ENCODE measurements at places on chromosomes 16 and 17.
A peak's percentile ranks its signal among the peaks of the same experiment; 100 is the strongest.

DNA sequence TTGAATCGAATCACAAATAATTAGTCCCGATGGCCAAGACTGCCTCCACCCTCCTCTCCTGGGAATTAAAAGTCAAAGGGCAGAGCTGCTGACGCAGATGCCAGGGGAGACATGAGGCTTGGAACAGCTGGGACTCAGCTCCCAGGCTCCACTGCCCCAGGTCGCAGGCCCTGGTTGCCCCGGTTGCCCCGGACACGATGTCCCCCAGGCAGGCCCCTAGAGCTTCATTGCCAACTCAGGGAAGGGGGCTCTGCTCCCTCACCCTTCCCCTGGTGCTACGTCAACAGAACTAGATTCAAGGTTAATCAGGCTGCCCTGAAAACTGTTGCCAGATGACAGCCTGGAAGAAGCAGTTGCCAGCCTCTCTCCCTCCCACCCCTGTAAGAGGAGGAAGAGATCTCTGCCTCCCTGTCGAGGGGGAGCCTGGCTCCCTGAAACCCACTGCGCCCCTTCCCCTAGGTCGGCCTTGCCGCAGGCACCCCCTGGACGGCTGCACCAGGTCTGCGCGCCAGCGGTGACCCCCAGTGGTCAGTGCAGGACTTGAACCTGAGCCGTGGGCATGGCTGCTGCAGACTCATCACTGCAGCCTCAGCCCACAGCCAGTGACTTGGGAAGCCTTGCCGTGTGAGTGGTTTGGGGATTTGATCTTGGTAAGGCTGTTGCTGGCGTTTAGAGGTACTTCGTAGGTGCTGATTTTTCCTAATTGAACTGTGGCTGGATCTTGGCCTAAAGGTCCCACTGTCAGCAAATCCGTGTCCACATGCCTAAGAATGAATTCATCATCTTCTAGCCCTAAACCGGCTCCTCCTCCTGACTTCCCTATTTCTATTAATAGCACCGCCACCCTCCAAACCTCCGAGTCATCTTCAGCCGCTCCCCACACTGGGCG, 84.1 kb upstream of the TOB1 start:
- peak; percentile 90 for DNase-seq

GRCh38 chr16:54052271-54052670, 234.3 kb downstream of the IRX3 start:
- DNase-seq = no peak

- peak; percentile 91 for DNase-seq
Measured at GRCh38 chr17:56141046-56141839, 12.0 kb upstream of the ANKFN1 start.

DNA sequence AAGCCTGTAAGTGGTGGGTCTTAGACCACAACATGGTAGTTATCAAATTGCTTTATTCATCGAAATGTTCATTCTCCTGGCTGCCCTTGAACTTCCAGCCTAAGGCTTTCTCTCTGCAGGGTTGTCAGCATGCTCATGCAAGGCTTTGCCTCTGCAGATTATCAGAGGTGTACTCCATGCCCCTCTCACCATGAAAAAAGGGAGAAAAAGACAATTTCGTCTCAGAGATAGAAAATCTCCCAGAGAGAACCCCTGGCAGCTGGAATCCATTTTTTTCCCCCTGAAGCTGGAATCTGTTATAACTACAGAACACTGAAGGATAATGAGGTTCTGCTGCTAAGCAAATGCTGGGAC, 33.9 kb upstream of the METTL9 start:
- no peak for DNase-seq

DNA sequence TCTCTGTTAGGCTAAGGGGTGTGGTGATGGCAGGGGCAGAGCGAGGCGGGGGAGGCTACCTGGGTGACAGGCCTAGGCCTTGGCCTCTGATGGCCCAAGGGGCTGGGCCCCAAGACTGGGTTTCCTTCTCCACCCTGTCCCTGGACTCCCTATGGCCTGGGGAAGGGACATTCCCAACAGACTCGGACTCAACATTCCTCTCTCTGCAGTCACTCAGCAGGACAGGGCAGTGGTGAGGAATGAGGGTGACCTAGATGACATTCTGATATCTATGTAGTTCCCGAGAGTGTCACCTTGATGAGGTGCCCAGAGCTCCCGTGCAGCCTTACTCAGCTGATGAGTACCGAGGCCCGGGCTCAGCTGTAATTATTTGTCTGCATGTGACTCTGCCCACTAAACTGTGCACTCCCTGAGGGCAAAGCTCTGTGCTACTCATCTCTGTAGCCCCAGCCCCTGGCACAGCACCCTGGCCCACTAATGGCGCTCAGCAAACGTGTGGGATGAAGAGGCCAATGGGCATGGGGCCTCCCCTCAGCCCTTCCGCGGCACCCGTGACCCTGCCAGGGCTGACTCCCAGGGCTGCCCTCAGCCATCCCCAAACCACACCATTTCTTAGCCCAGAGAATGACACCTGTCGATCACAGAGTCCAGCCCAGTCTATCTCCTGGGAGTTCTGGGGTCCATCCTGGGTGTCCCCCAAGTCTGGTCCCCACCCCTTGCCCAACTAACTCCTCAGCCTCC, 2.2 kb downstream of the PLCD3 start:
- DNase-seq = no peak

DNA sequence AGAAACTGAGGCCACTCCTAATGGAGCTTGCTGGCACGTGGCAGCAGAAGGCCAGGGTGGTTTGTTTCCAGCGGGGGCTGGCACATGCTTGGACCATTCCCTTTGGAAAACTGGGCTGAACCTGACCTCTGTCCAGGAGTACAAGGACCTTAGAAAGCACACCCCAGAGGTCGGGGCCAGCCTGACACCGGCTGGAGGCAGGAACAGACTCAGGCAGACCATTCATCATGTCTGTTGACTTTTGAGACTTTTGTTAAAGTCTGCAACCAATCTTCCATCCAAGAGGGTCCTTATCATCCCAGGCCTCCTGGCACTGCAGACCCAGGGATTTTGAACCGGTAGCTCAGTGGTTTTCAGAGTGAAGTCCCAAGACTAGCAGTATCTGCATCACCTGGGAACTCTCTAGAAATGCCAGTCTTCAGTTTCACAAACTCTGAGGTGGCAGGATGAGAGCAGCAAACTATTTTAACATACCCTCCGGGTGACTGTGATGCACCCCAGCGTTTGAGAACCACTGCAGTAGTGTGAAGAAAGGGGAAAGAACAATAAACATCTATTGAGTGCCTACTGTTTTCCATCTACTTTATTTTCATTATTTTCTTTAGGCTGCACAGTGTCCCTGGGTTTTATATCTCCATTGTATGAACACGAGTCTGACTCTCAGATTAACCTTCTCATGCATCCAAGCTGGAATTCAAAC, 145.3 kb upstream of the PLCG2 start:
- DNase-seq = no peak

DNA sequence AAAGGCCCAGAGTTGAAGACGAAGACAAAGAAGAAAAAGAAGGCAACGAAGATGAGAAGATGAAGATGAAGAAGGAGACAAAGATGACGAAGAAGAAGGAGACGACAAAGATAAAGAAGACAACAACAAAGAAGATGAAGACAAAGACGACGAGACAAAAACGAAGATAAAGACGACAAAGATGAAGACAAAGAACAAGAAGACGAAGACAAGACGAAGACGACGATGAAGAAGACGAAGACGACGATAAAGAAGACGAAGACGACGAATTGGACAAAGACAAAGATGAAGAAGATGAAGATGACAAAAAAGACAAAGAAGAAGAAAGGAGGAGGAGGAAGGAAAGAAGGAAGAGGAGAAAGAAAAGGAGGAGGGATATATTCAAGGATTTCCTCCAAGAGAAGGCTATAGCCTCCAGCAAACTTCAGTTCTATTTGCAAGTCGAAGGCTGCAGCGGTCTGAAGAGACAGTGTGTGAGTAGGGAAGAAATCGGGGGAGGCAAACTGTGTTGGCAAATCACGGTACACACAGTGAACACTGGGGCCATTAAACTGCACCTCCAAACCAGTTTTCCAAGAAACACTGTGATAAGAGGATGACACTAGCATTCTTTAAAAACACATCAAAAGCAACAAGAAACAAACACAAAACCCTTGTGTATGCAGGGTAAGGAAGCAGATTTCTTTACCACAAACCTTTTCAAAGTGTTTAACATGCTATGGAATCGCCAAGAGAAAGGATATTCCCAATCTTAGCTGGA, 40.5 kb downstream of the MARF1 start:
- DNase-seq = no peak

GRCh38 chr17:7004398-7005253, 7.8 kb upstream of the RNASEK start:
- peak; percentile 61 for DNase-seq

DNA sequence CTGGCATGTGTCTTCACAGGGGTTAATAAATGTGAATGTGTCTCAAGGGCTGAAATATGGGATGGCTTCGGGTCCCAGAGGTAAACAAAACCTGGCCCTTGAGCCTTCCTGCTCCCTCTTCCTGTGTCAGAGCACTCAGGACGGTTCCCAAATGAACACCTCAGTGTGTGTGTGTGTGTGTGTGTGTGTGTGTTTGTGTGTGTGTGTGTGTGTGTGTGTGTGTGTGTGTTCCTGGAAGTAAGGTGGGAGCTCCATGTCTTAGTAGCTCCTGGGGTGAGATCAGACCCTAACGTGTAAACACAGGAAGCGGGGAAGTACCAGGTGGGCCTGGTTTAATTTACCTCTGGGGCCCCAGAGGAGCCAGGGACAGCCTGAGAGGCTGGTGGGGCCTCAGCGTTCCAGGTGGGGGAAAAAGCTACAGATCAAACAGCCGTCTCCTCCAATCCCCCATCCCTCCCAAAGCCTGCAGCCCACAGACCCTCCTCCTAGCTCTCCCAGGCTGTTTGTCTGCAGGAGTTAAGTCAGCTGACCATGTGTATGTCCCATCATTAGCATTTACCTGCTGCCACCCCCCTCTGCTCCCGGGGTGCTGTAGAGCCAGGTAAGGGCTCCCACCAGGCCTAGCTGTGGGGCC, 6.1 kb downstream of the KIF19 start:
- DNase-seq = no peak

GRCh38 chr16:83813823-83814658, 6.3 kb downstream of the HSBP1 start:
- DNase-seq = peak; percentile 74

DNA sequence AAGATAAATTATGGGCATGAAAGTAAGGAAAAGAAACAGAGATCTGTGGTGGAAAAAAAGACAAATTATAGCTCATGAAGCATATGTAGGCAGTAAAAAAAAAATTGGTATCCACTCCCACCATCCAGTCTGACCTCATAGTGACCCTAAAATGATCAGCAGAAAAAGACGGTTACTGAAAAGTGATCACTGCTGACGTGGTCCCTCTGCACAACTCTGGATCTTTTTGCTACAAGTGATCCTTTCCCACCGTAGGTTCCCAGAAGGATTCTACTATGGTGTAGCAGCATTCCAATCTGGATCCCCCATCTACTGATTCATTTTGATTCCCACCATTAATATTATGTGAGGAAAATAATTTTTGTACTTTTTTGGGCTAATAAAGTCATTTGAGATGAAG, 10.9 kb upstream of the CHST6 start:
- no peak for DNase-seq

DNA sequence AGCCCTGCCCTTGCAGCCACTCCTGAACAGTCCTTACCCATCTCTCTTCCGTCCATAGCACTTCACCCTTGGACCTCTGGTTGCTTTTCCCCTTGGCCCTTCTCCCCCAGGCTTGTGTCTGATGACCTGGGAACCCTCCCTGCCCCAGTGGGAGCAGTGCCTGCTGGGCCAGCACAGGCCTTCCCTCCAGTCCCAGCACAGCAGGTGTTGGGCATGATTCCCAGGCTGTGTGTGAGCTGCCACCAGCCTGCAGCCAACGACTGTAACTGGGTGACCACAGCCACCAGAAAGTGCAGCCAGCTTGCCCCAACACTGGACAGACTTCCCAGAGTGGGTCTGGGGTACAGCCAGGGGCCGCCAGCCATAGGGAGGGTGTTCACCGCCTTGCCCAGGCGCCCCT, 30.0 kb downstream of the CRAMP1 start:
- no peak for DNase-seq

- no peak for DNase-seq
Measured at GRCh38 chr17:51499897-51500296, 239.6 kb downstream of the UTP18 start.

DNA sequence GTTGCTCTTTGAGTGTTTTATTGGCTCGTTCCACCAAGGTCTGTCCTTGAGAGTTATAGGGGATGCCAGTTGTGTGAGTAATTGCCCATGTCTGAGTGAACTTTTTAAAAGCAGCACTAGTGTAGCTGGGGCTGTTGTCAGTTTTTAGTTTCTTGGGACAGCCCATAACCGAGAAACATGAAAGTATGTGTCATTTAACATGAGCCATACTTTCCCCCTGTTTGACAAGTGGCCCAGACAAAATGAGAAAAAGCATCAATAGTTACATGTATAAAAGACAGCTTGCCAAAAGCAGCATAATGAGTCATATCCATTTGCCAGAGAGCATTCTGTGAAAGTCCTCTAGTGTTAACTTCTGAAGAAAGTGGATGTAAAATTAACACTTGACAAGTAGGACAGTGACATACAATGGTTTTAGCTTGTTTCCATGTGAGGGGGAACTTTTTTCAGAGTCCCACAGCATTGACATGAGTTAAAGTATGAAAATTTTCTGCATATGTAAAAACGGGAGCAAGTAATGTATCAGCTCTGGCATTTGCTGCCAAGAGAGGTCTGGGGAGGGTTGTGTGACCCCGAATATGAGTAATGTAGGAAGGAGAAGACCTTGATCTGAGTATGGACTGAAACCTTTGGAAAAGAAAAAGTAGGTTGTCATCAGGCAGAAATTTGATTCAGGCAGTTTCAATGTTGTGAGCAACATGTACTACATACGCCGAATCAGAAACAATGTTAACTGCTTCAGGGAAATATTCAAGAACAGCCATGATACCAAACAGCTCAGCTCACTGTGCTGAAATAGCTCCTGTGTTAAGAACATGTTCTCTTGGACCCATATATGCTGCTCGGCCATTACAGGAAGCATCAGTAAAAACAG, 56.8 kb upstream of the ARL4D start:
- peak; percentile 79 for DNase-seq

GRCh38 chr17:56274491-56274890, 121.2 kb downstream of the ANKFN1 start:
- no peak for DNase-seq

DNA sequence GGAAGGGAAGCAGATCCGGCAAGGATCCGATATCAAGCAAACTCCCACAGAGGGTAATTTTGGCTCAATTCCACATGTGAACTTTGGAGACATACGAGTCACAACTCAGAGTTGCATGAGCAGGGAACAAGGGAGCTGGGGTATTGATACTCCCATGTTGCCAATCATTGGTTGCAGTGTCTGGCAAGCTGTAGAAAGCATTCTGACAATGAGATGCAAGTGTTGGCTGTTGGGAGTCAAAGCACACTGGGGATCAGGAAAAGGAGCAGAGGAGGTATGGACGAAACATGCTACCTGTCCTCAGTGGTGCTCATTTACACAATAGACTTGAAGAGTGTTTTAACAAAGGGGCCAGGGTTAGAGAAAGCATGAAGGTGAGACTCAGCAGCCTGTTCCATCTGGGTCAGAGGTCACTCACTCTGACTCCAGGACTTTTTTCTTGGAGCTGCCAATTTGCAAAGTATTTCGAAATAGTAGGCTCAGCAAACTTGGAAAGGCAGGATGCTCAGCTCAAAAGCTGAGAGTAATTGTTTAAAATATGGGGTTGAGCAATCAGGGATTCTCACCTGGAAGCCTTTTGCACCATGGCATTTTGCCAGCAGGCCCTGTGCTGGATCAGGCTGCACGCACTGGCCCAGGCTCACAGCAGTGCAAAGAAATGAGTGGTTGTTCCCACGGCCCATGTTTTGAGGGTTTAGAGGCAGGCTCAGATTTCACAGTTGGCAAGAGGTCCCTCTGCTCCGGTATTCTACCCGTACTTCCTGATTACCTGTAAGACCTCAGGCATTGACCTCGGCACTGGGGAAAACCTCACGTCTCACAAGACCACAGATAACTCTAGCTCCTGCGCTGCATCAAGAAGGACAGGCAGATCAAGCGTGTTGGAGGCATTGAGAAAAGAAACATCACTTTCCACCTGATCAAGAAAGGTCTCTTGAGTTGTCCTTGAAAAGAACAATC, 17.6 kb upstream of the NKD1 start:
- DNase-seq = no peak

Data from fibroblast of skin of right quadriceps (primary cell).